ENCODE measurements at places on chromosomes 16 and 17.

GRCh38 chr16:56841659-56842058 lies 23.3 kb upstream of the SLC12A3 start:
- DNase-seq = no peak

GRCh38 chr17:9436630-9437029 lies 139.0 kb downstream of the STX8 start:
- DNase-seq = no peak

- DNase-seq = no peak
These were observed 31.9 kb downstream of the RMI2 start for GRCh38 chr16:11377154-11377553.

DNA sequence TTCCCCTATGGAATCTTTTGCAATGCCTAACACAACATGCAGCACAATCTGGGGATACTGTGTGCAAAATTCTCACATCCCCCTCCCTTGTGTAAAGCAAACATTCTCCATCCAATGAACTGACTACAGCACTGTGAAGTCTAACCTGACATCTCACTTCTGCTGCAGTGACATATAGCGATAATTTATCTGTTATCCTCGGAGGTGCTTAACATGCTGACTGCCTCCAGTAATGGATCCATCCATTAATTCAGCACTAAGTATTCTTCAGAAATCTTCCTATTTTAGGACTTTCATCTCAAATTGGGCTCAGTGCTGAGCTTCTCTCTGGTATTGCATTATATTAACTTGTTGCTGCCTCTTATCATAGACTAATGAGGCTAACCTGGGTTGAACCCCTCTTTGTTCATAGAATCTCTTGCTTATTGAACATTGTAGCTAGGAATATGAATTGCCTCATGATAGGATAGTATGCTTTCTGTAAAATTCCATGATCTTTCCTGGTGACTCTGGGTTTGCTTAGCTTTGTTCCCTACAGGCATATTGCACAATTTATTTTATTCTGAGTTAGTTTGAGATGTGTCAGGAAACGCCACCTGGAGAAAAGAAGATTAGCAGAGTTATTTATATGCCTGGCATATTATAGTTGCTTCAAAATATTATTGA lies 187.9 kb downstream of the CNTNAP4 start:
- peak; percentile 11 for DNase-seq

- DNase-seq = no peak
These were observed 643.5 kb downstream of the CDH11 start for GRCh38 chr16:64478252-64478906.

GRCh38 chr17:5536866-5537650 lies 47.3 kb downstream of the NLRP1 start:
- DNase-seq = no peak

GRCh38 chr16:29993903-29994599 lies 1.4 kb downstream of the HIRIP3 start:
- DNase-seq = peak; percentile 42

DNA sequence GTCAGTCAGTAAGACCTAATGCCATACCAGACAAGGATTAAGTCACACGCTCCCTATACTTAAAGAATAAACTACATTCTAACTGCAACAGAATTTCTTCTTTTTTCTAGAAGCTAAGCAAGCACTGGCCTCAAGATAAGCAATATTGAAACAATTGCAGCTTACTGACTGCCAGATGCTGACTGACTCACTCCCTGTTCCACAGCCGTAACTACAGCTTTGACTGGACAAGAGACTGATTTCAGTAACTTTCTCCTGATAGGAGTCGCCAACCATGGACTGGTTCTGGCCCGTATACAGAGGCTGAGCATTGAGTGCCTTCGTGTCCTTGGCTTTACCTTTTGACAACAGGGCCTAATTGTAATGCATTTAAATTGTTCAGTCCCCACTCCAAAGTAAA lies 67.9 kb downstream of the TRIM37 start:
- no peak for DNase-seq

DNA sequence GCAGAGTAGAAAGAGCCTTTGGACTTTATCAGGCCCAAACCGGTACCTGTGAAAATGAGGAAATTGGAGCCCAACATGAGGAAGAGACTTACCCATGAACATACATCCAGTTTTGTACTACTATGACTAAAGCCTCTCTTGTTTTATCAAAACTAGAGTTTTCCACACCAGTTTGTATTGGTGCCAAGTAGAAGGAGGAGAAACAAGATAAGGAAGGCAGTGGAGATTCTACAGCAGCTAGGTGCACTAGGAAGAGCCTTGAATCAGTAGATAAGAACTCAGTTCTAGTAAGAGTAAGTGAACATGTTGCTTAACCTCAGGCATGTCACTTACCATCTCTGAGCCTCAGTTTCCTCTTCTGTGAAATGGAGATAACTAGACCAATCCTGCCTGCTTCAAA lies 13.7 kb upstream of the TMEM132E start:
- no peak for DNase-seq

DNA sequence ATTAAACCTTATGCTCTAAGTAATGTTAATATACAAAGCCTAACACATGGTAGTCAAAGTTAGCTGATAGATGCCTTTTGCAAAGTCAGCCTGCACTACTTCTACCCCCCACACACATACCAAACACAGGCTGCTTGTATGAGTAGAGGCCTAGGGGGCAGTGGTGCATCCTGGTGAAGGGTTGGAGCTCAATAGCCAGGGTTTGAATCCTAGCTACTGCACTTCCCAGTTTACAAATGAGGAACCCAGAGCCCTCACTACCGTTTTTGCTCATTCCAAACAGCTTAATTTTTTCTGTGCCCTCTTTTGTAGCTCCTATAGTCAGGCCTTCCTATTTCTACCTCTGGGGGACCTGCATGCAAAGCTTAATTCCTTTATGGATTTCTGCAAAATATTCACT lies 18.9 kb upstream of the HYDIN start:
- DNase-seq = peak; percentile 53

DNA sequence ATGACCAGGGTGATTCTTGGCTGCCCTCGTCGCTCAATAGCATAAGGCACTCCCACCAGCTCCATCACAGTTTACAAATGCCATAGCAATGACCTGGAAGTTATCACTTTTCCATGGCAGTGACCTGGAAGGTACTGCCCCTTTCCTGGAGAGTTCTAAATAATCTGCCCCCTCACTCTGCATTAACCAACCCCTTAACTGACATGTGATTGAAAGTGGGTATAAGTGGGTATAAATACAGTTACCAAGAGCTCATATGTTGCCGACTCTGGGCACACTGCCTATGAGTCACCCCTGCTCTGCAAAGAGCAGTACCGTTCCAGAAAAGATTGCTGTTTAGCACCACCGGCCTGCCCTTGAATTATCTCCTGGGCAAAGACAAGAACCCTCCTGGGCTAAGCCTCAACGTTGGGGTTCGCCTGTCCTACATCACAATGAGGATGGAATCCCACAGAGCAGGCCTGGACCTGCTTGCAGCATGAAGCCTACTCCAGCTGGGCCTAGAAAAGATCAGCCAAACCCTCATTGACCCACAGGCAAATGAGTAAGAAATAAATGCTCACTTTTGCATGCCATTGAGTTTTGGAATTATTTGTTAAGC lies 95.2 kb upstream of the SEC14L1 start:
- peak; percentile 30 for DNase-seq

DNA sequence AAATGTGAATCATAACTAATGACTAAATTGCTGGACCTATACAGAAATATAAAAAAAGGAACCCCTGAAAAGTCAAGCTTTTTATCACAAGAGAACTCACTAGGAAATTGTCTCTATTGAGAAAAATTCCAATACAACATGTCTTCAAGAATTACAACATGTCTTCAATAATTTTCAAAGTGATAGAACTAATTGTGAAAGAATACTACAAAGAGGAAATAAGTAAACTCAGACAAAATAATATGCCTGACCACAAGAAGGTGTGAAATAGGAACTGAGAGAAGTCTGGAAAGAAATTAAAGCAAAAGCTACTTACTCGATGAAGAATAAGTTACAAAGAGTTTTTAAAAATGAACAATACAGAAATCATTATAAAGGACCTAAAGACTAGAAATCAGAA lies 29.9 kb upstream of the OR1G1 start:
- DNase-seq = no peak

- DNase-seq = no peak
These were observed 66.6 kb upstream of the RPH3AL start for GRCh38 chr17:419073-419735.

GRCh38 chr16:21071741-21072140 lies 78.9 kb downstream of the DNAH3 start:
- DNase-seq = no peak

- no peak for DNase-seq
These were observed 38.6 kb upstream of the PMFBP1 start for GRCh38 chr16:72210555-72210954.

GRCh38 chr17:47875011-47875985 lies 20.7 kb upstream of the SP2 start:
- DNase-seq = no peak

DNA sequence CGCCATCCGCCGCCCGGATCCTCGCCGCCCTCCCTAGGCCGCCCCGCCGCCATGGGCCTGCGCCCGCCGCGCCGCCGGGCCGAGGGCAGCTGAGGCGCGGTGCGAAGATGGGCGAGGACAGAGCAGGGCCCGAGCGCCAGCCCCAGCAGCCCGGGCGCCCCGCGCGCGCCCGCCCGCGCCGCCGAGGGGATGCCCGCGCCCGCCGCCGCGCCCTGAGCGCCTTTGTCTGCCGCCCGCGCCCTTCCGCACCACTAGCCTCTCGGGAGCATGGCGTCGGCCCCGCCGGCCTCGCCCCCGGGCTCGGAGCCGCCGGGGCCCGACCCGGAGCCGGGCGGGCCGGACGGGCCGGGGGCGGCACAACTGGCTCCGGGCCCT lies 278 bp downstream of the RAB11FIP3 start:
- DNase-seq = no peak

- no peak for DNase-seq
These were observed 302.9 kb downstream of the CPPED1 start for GRCh38 chr16:12500771-12501170.

DNA sequence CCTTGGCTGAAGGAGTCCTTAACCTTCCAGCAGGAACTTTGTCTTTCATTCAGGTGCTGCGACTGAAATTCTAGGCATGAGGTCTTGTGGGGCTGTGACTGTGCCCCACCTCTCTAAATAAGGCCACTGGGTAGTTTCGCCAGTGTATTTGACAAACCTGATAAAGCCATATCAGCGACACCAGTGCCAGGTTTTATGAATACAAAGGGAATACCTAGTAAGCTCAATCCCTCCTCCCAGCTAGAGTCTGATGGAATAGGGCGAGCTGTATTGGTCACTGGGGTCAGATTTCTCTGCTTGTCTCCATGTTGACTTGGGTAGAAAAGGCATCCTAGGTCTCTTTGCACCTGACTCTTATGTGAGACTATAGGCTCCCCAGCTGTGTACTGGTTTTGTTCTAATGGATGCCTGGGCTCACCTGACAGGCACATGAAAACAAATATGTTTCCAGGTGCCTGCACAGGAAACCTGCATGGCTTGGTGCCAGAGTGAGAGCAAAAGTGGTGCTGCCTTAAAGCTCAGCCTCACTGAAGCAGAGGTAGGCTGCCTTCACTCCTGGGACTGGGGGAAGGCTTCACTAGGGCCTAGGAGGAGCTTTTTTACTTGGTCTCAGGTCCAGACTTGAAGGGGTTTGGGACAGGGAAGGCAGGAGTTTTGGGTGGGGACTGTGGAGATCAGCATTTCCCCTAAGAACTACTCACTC lies 8.3 kb downstream of the SLC7A6 start:
- no peak for DNase-seq

DNA sequence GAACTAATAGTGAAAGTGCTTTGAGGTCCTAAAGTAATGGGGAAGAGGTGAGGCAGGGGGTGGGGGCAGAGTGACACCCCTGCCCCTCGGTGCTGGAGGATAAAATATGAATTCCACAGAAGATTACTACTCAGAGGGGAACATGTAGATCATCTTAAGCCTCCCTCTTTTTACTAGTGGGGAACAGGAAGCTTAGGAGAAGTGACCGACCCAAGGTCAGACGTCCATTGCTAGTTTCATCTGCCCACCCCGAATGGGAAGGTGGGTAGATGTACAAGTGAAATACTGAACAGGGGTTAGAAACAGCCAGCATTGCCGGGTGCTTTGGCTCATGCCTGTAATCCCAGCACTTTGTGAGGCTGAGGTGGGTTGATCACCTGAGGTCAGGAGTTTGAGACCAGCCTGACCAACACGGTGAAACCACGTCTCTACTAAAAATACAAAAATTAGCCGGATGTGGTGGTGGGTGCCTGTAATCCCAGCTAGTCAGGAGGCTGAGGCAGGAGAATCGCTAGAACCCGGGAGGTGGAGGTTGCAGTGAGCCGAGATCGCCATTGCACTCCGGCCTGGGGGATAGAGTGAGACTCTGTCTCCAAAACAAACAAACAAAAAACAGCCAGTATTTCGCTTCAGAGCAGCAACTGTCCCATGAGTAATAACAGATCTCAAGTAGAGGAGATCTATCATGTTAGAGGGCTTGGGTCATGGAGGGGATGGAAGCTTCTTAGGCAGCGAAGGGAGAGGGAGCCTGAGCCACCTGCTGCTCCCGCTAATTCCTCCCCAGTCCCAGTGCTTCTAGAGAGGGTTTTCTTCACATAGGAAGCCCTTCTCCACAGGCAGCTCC lies 1.2 kb upstream of the NR1D1 start:
- no peak for DNase-seq

GRCh38 chr17:65785109-65785508 lies 223.7 kb upstream of the AXIN2 start:
- DNase-seq = no peak

GRCh38 chr17:65005858-65006257 lies 50.7 kb downstream of the GNA13 start:
- no peak for DNase-seq

DNA sequence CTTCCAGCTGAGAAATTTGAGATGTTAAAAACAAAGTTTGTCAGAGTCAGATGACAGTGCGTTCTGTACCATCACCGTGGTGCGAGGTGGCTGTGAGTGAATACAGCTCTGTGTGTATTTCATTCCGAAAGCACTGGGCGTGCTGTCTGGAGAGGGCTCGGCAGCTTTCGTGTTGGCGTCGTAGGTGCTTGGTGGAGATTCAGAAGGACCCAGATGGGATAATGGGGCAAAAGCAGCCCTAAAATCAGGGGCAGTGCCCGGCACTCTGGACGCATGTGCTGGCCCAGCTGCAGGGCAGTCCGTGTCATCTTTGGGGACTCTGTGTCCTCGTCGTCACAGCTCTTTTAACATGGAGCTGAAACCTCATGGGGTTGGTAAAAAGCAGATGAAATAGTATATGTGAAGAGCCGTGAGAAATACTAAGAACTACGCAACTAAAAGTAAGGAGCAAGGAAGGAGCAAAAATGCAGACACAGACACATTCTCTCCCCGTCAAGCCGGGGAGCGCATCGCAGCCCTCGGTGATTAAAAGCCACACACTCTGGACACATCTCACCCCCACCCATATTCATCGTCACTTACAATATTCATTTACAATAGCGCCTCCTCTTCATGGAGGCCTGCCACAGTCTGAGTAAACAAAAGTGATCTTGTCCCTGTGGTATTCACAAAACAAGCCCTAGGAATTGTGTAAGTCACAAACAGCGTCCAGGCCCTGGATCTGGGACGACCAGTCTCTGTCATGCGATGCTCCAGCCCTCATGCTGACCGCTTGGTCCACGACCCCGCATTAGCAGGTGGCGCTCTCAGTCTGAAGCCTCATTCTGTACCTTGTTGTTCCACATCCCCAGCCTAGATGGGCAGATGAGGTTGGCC lies 206.7 kb downstream of the RPTOR start:
- DNase-seq = no peak

- DNase-seq = no peak
These were observed 2.5 kb downstream of the ARHGAP27 start for GRCh38 chr17:45430006-45430737.

Measured in Karpas-422 (cell line).